CD4-positive, alpha-beta T cell treated with Interleukin-15 for 4 hours (primary cell): ENCODE measurements at places on chromosomes 1 and 21.

- no peak for DNase-seq
These were observed 166.1 kb downstream of the LTN1 start for GRCh38 chr21:28826569-28826968.

GRCh38 chr1:80113168-80114038 is 1106.9 kb upstream of the ADGRL4 start:
- DNase-seq, result no peak

DNA sequence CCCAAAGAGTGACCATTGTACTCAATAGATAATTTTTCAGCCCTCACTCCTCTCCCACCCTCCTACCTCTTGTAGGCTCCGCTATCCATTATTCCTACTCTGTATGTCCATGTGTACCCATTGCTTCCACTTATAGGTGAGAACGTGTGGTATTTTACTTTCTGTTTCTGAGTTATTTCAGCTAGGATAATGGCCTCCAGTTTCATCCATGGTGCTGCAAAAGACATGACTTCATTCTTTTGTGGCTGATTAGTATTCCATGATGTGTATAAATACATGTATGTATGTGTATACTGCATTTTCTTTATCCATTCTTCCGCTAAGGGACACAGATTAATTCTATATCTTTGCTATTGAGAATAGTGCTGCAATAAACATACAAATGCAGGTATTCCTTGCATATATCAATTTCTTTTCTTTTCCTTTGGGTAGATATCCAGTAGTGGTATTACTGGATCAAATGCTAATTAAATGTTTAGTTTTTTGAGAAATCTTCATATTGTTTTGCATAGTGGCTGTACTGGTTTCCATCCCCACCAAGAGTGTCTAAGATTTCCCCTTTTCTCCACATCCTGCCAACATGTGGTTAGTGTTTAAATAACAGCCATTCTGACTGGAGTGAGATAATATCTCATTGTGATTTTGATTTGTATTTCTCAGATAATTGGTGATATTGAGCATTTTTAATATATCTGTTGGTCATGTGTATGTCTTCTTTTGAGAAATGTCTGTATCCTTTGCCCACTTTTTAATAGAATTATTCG is 4.9 kb downstream of the LY9 start:
- peak; percentile 45 for DNase-seq

DNA sequence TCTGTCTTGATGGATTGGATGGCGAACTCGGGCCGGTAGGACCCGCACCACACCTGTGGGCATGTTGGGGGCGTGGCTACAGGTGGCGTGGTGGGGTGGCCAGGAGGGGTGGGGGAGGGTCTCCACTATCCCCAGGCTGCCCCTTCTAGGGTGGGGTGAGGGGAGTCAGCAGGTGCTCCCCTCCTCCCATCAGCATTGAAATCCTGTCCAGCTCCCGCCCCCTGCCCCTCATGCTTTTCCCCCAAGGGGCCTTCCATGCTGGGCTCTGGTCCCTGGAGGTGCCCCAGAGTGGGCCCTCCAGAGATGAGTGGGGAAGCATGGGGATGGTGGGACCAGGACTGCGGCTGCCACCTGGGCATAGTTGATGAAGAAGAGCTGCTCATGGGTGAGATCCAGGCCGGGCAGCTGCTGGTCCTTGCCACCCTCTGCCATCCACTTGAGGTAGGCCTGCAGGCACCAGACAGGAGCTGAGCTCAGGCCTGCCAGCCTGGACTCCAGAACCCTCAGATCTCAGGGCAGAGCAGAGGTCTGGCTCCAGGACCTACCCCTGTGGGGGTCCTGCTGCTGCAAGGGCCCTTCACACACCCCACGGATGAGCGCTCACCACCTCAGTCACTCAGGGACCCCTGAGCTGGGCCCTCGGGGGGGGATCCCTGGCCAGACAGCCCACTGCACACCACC is 5.1 kb downstream of the PRXL2B start:
- DNase-seq, result no peak

- no peak for DNase-seq
These were observed 41.0 kb downstream of the NRIP1 start for GRCh38 chr21:15023776-15024175.

GRCh38 chr1:156727926-156728598 is at the start of gene METTL25B:
Gene METTL25B, plus strand, starts transcription at chr1:156728469. Its CDS starts 636 bp downstream, at chr1:156729105.
- DNase-seq, result peak; percentile 65

- no peak for DNase-seq
These were observed 143.1 kb downstream of the TGFBR3 start for GRCh38 chr1:91742848-91743292.
